Activated CD8-positive, alpha-beta memory T cell treated with anti-CD3 and anti-CD28 coated beads for 24 hours (primary cell): ENCODE measurements at places on chromosomes 4 and X.

DNA sequence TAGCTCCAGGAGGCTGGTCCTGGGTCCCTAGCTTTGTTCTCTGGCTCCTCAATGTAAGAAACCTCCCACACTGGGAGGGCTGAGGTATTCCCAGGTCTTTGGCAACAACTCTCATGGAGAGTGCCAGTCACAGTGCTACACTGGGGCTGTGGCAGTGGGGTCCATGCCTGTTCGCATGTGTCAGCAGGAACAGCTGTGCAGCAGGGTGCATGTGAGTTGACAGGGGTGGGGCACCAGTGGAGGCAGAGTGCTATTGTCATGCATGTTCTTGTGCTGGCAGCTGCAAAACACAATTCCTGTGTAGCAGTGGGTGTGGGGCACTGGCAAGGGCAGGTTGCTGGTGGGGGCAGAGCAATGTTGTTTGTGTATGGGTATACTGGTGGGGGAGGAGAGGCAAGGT lies 246.0 kb downstream of the CXXC4 start:
- DNase-seq: no peak

DNA sequence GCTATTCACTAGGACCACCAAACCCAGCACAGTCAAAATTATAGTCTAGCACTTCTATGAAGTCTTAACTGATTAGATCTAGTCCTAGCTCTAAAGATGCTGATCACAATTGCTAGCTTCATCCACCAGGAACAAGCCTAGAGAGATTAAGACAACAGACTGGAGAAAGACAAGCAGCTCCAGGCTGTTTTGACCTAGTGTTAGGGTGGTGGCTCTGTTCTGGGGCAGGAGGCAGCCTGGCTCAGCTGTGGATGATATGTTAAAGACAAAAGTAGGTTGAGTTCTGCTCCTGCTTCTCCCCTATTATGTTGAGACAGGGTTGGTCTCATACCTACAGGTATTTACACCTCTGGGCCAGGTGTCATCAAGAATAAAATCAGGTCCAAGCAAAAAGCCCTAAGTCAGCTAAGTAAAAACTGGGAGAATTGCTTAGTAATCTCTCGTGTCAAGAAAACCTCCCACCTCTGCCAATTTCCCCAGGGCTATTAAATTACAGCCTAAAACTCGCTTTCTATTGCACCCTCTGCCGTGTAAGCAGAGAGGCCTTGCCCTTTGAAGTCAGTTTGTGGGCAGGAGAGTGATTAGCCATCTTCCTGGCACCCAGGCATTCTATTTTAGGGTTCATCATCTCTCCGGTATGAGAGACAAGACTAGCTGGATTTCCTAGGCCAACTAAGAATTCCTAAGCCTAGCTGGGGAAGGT lies 39.9 kb downstream of the RAB40AL start:
- no peak for DNase-seq

GRCh38 chr4:92059615-92060014 lies 244.2 kb upstream of the GRID2 start:
- DNase-seq: no peak

DNA sequence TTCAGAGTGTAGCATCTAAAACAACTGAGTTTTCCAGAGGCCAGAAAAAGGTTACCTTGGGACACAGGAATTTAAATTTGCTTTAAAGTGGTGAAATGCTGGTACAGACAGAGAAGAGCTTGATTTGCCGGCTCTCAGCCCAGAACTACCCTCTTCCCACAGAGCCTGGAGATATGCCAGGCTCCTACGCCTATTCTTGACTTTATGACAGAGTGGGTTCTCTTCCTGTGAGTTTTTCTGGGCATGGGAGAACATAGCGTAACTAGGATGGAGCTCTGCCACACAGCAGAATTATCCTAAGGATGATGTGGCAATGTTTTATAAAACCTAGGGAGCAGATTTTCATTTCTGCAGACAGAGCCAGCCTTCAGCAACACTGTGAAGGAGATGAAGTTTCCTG lies 241.8 kb downstream of the GRIA3 start:
- no peak for DNase-seq

DNA sequence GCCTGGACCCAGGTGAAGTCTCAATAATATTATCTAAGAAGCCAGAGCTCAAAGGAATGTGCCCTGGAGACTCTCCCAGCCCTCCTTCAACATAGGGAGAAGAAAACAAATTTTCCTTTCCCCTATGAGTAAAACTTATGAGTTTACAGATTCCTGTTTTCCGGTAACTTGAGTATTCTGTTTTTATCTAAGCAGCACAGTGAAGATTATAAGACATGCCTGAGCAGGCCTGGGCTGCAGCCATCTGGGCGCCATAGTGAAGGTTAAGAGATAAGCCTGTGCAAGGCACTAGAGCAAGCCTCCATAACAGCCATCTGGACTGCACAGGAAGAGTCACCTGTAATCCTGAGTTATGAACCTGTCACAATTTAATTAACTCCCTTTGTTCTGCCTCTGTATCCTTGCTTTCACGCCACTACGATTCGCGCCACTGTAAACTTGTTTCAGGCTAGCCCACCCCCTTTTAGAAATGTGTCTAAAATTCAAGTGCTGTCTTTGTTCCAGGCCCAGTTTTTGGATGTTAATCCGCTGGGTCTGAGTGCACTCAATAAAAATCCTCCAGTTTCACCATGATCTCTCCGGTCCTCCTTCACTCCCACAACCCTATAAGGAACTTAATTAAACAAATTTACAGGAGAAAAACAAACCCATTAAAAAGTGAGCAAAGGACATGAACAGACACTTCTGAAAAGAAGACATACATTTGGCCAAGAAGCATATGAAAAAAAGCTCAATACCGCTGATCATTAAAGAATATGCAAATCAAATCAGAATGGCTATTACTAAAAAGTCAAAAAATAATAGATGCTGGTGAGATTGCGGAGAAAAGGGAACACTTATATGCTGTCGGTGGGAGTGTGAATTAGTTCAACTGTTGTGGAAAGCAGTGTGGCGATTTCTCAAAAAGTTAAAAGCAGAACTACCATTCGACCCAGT lies 189.5 kb downstream of the APBB2 start:
- no peak for DNase-seq

- no peak for DNase-seq
Observed at GRCh38 chr4:94126669-94127068, 81.0 kb upstream of the SMARCAD1 start.

GRCh38 chr4:106503116-106504050 lies 134.8 kb upstream of the GIMD1 start:
- no peak for DNase-seq

DNA sequence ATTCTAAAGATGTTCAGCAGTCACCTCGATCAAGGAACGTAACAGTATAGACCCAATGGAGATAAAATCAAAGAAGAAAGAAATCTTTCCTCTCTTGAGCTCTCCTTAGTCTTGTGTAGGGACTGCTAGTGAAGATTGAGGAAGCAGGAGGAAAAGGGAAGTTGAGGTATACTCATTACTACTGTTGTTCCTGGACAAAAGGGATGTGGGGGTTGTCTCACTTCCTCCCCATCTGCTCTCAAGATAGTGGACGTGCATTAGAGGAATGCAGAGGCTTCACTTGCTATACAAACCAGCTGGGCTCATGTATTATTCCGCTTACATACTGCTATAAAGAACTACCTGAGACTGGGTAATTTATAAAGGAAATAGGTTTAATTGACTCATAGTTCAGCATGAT lies 208.9 kb upstream of the ARHGEF9 start:
- no peak for DNase-seq

- no peak for DNase-seq
Observed at GRCh38 chr4:64250488-64250887, 158.8 kb downstream of the TECRL start.

DNA sequence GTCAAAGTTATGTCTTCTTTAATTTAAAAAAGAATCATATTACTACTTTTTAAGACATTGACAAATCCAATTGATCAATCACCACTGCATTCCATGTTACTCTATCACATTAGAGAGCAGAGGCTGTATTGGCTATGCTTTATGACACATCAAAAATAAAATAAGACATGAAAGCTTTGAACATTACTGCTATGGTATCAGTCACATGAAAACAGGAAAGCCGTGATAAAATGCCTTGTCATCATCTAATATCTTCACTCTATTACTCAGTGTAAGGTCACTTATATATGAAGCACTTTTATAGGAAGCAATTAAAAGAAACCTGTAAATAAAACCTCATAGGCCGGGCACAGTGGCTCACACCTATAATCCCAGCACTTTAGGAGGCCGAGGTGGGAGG lies 27.7 kb upstream of the CEP135 start:
- DNase-seq: no peak

- no peak for DNase-seq
Observed at GRCh38 chr4:84258905-84259830, 239.9 kb downstream of the NKX6-1 start.

DNA sequence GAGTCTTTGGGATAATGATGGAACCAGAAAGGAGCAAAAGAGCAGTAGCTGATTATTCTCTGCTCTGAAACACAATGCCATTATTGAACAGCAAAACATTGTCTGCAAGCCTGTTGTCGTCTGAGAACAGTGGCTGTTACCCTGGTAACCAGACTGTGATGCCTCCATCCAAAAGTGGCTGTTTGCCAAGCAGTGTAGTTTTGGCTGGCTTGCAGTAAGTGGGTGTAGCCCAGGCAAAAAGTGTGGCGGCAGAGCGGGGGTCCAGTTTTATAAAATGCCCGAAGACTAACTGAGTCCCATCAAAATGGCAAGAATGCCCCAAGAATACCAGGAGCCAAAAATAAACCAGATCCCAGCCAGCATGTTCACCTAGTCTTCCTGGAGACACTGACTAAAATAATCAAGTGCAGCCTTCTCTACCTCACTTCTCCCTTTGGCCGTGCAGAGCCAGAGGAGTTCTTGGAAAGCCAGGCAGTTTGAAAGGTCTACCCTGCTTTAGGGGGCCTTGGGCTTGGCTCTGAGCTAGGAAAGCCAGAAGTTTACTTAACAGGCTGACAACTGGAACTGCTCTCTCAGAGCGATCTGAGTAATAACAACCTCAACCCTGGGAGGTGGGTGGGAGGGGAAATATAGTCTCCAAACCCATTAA lies 2.6 kb downstream of the PLP1 start:
- DNase-seq: no peak

DNA sequence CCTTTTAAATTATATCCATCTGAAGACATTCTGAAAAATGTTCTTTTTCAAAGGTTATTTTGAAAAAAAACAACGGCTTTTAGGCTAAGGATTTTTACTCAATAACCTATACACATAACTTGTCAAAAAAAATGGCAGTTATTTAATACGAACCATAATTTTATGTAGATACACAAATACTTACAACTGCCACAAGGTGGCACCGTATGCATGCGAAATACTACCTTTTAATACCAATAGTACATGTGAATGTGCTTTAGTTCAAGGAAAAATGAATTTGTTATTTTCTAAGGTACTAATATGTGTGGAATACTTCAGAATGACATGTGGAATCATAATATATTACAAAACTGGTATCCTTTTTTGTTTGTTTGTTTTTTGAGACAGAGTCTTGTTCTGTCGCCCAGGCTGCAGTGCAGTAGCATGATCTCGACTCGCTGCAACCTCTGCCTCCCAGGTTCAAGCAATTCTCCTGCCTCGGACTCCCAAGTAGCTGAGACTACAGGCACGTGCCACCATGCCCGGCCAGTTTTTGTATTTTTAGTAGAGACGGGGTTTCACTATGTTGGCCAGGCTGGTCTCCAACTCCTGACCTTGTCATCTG lies 4.6 kb upstream of the MAD2L1 start:
- DNase-seq: no peak

DNA sequence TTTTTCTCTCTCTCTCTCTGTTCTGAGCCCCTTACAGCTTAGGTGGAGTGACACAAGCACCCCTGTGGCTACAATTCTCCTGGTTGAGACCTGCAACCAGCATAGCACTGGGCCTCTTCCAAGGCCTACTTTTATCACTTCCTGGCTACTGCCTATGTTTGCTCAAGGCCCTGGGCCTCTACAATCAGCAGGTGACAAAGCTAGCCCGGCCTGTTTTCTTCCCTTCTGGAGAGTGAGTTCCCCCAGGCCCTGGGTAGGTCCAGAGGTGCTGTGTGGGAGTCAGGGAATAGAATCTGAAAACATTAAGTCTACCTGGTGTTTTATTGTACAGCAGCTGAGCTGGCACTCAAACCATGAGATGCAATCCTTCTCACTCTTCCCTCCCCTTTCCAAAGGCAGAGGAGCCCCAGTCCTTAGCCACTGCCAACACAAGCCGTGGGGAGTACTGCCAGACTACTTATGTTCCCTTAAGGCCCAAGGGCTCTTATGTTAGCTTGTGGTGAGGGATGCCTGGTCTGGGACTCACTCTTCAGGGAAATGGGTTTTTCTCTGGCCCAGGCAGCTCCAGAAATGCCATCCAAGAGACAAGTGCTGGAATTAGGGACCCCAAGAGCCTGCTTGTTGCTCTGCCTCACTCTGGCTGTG lies 23.8 kb upstream of the MAGEC3 start:
- no peak for DNase-seq

DNA sequence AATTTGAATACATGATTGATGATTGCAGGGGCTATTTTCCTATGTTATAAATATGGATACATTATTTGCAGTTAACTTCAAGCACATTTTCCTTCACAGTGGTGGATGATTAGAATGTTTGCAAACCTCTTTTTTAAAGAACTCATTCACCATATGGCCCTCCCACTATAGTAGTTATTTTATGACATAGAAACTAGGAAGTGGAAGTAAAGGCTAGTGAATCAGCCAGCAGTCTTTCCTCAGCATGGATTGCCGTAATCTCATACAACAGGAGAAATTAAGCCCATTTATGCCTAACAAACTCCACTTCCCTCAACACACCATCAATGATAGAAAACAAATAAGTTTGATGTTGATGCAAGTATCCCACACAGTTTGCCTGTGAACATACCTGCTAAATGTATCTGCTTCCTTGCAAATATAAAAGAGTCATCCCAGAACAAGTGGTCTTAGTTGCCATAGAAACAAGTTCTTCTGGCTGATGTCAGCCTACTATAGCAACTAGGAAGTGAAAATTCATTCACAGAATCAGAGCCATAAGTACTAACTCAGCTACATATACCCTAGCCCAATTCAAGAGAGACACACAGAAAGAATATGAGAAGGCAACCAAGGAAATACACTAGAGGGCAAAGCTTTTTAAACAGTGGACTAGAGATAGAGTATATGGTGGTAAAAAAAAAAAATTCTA lies 100.9 kb upstream of the RADX start:
- no peak for DNase-seq

DNA sequence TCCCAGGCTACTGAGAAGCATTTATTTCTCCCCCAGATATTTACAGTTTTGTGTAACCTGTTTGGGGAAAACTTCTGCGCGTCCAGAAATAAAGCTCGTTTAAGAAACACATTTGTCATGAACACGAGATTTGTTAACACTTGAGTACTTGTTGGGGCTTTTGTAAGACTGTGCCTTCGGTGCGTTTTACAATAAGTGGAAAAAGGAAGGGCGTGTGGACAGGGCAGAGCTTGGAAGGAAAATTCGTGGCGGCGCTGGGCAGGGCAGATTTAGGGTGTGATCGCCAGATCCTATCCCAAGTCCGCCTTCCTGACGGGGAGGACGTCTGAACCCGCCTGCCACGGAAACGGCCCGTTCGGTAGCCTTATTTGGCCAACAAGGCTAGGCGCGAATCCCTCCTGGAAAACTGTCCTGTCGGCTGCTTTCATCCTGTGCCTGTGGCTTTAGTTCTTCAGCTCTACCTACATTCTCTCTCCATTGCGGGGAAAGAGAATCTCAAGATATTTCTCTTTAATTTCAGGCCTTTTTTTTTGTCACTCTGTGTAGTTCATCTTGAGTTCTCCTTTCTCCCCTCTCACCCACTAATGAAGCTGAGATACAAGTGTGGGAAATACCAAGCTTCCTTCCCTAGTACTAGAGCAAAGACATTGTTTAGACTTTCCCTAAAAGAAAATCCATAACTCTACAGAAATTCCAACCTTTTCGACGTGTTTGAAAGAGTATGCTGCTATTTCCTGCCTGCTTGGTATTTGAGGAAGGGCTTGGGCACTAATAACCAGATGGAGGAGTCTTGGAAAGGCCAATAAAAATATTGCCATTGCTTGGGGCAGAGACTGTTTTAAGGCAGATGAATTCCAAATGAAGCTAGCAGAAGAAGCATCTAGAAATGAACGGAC lies 982 bp downstream of the PDLIM5 start:
- DNase-seq: peak; percentile 64
